ENCODE measurements at places on chromosomes 1 and 21. TPM values are rescaled to one million over a fixed set of nuclear protein-coding genes. Genes with fewer than 3 reads are reported as not detected.
A peak's percentile ranks its signal among the peaks of the same experiment; 100 is the strongest.

- no peak for ATAC-seq
These were observed 19.0 kb upstream of the ARF1 start for GRCh38 chr1:228063251-228064191.

- no peak for ATAC-seq
These were observed 38.2 kb downstream of the URB2 start for GRCh38 chr1:229664133-229664689.

GRCh38 chr1:234980645-234981396, 147.8 kb downstream of the TOMM20 start:
- peak; percentile 47 for ATAC-seq

BARHL2 gene
- not detected for total RNA-seq

GRCh38 chr1:23126801-23127200, 41.9 kb downstream of the LUZP1 start:
- ATAC-seq, result no peak

DNA sequence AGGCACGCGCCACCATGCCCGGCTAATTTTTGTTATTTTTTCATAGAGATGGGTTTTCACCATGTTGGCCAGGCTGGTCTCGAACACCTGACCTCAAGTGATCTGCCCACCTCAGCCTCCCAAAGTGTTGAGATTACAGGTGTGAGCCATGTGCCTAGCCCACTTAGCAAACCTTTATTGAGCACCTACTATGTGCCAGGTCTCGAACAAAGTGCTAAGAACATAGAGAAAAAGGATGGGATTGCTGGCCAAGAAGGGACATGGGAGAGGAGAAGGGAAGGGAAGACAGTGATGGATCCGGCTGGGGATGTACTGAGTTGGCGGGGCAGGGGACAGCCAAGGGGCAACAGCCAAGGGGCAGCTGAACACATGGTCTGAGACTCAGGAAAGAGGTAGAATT, 55.6 kb upstream of the RPL11 start:
- ATAC-seq, result no peak

- ATAC-seq, result no peak
These were observed 524 bp downstream of the COPA start for GRCh38 chr1:160342526-160342925.

SLC6A9 gene
- total RNA-seq, result 22.9 TPM

VWA1 gene
- total RNA-seq, result 19.3 TPM

- ATAC-seq, result no peak
These were observed 79.5 kb downstream of the STUM start for GRCh38 chr1:226627924-226628611.

TLCD4 gene
- 0.10 TPM for total RNA-seq

All from motor neuron (in vitro differentiated cells).